Endodermal cell (in vitro differentiated cells): ENCODE measurements at places on chromosomes 2 and 18.

GRCh38 chr18:11502368-11502767, 107.0 kb upstream of the SLC35G4 start:
- no peak overlapping the region for H3K27ac ChIP-seq
- no peaks in the 10 kb centered on the region for H3K36me3 ChIP-seq
- H3K4me1 ChIP-seq, result no peaks in the 10 kb centered on the region
- H3K4me3 ChIP-seq, result no peak overlapping the region

DNA sequence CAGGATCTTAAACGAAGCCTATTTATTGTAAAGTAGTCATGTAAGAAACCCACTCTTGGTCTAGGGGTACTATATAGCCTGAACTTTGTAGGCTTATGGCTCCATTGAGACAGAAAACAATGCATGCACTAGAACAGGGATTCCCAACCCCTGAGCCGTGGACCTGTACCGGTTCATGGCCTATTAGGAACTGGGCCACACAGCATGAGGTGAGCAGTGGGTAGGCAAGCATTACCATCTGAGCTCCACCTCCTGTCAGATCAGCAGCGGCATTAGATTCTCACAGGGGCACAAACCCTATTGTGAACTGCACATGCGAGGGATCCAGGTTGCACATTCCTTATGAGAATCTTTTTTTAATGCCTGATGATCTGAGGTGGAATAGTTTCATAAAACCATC, 59.2 kb downstream of the ROCK1 start:
- no peak for DNase-seq
- H3K4me1 ChIP-seq, result no peaks in the 10 kb centered on the region
- H3K27me3 ChIP-seq, result no peaks in the 10 kb centered on the region
- H3K36me3 ChIP-seq, result no peaks in the 10 kb centered on the region

DNA sequence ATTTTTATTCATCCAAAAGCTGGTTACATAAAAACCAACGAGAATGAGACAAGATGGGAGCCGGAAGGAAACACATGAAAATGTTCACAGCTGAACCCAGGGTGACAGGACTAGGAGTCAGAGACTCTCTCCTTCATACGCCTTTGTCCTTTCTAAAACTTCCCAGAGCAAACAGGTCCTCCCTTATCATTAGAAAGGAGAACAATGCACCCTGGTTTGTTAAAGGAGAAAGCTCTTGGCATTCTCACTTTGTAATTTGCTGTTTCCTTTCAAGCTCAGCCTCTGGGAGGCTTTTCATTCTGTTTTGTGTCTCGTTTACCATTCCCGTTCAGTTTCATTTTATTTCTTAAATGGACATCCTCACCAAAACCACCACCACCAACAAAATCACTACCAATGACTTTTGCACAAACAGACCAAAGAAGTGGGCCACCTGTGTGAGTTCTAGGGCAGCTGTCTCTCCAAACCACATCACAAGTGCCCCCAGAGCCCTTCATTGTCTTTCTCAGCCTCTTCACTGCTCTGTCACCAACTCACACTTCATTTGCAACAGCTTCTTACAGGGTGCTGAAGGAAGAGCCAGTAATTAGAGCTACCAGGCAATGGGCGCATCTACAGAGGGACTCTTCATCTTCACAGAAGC, 105.3 kb downstream of the HDAC4 start:
- DNase-seq, result peak; percentile 67
- no peaks in the 10 kb centered on the region for H3K27me3 ChIP-seq
- H3K27ac ChIP-seq, result peak overlapping the region; percentile 20
- peaks cover 18% of the 10 kb centered on the region for H3K4me1 ChIP-seq
- H3K36me3 ChIP-seq, result no peaks in the 10 kb centered on the region

DNA sequence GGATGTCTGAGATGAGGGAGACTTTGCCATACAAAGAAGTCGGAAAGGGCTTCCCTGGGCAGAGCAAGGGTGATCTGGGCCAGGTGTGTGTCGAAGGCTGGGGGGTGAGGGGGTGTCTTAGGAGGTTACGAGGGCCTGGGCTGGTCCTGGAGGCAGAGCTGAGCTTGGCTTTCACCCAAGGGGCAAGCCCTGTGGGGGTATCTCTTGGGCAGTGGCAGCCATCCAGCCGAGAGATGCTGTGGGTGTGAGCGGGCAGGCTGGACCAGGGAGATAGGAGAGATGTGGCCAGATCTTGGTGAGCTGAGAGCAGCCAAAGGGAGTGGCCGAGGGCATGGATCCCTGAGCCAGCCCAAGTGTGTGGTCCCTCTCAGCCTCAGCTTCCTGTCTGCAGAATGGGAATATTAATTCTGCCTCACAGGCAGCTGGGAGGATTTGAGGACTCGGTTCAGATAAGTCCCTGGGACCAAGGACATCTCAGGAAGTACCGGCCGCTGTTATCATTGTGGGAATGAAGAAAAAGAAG, 33.0 kb downstream of the MAL start:
- peaks cover 6% of the 10 kb centered on the region for H3K27me3 ChIP-seq
- no peak overlapping the region for H3K4me3 ChIP-seq
- DNase-seq, result peak; percentile 15
- no peak overlapping the region for H3K27ac ChIP-seq
- H3K4me1 ChIP-seq, result no peaks in the 10 kb centered on the region
- no peaks in the 10 kb centered on the region for H3K36me3 ChIP-seq

GRCh38 chr18:30192216-30192615, 850.3 kb downstream of the DSC3 start:
- H3K4me1 ChIP-seq, result no peaks in the 10 kb centered on the region
- H3K36me3 ChIP-seq, result no peaks in the 10 kb centered on the region
- no peaks in the 10 kb centered on the region for H3K27me3 ChIP-seq
- peak; percentile 58 for DNase-seq
